ENCODE measurements at places on chromosomes 5 and 9. TPM values are rescaled to one million over a fixed set of nuclear protein-coding genes. Genes with fewer than 3 reads are reported as not detected.

Gene ADGRV1
- total RNA-seq = 13.1 TPM

Gene ACER2
- total RNA-seq = 0.43 TPM

Gene COX7C
- 694 TPM for total RNA-seq

Gene ANKDD1B
- total RNA-seq = not detected

DNA sequence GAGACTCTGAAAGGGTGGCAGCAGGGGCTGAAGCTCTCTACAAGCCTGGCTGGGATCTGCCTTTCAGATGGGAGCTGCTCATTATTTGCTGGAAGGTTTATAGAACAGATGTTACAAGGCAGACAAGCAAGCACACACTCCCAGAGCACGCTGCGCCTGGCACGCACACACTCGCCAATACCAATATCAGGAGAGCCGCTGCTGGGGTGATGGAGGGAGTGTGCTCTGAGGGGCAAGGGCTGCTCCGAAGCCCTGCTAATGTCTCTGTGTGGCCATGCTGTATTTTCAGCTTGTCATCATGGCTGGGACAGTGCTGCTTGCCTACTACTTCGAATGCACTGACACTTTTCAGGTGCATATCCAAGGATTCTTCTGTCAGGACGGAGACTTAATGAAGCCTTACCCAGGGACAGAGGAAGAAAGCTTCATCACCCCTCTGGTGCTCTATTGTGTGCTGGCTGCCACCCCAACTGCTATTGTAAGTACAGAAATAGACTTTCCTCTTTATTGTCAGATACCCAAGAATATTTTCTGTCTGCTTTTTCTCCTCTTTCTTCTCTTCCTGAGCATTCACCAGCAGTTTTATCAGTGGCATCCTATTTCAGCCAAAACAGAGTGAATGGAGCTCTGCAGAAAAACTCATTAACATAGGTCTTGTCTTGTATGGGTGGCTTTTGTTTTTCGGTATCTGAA, 115.1 kb downstream of the BAAT start:
- H3K36me3 ChIP-seq = no peaks in the 10 kb centered on the region
- peaks cover 23% of the 10 kb centered on the region for H3K4me1 ChIP-seq
- no peak overlapping the region for H3K27ac ChIP-seq
- no peaks in the 10 kb centered on the region for H3K27me3 ChIP-seq

DNA sequence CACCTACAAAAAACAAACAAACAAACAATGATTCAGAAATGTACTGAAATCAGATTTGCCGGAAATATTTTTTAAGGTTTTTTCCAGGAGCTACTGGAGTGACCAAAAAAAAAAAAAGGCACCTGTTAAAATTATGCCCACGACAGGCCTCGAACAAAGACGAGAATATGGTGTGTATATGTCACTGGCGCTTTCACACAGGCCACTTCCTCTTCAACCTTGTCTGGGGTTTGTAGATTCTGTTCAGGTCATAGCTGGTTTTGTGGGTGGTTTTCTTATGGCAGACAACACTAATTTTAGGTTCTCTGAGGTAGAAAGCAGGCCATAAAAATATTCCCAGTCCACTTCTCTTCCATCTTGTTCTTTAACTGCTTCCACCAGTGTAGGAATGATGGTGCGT, 7.0 kb downstream of the NDUFB6 start:
- H3K27me3 ChIP-seq = no peaks in the 10 kb centered on the region
- no peak overlapping the region for H3K27ac ChIP-seq
- H3K4me3 ChIP-seq = no peak overlapping the region
- H3K4me1 ChIP-seq = no peaks in the 10 kb centered on the region
- no peak for DNase-seq

GRCh38 chr9:3912280-3912679, 386.5 kb upstream of the RFX3 start:
- no peaks in the 10 kb centered on the region for H3K36me3 ChIP-seq
- no peaks in the 10 kb centered on the region for H3K4me1 ChIP-seq
- H3K27me3 ChIP-seq = no peaks in the 10 kb centered on the region
- no peak overlapping the region for H3K27ac ChIP-seq
- DNase-seq = no peak
- H3K4me3 ChIP-seq = no peak overlapping the region

GRCh38 chr5:8523501-8523900, 654.6 kb downstream of the MTRR start:
- no peak overlapping the region for H3K4me3 ChIP-seq
- H3K27ac ChIP-seq = no peak overlapping the region
- DNase-seq = no peak
- no peaks in the 10 kb centered on the region for H3K4me1 ChIP-seq
- no peaks in the 10 kb centered on the region for H3K27me3 ChIP-seq

DNA sequence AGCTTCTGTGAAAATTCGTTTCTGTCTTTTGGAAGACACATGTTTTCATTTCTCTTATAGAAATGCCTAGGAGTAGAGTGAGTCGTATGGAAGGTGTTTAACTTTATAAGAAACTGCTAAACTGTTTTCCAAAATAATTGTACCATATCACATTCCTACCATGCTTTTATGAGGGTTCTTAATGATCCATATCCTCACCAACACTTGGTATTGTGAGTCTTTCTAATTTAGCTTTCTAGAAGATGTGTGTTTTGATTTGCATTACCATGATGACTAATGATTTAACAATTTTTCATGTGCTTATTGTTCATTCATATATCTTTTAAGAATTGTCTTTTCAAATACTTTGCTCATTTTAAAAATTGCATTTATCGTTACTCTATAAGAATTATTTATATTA, 223.6 kb downstream of the COMMD10 start:
- no peaks in the 10 kb centered on the region for H3K27me3 ChIP-seq
- no peaks in the 10 kb centered on the region for H3K36me3 ChIP-seq
- no peaks in the 10 kb centered on the region for H3K4me1 ChIP-seq
- no peak overlapping the region for H3K4me3 ChIP-seq
- no peak for DNase-seq
- H3K27ac ChIP-seq = no peak overlapping the region

- no peaks in the 10 kb centered on the region for H3K27me3 ChIP-seq
- DNase-seq = no peak
- no peak overlapping the region for H3K4me3 ChIP-seq
- H3K36me3 ChIP-seq = no peaks in the 10 kb centered on the region
Measured at GRCh38 chr5:173781432-173781815, 106.7 kb upstream of the CPEB4 start.

- peaks cover 9% of the 10 kb centered on the region for H3K4me1 ChIP-seq
- H3K27ac ChIP-seq = no peak overlapping the region
- no peak overlapping the region for H3K4me3 ChIP-seq
- DNase-seq = peak; percentile 43
- H3K27me3 ChIP-seq = 0 out of 2 replicates have a peak, but pooled peaks cover 3% of the 10 kb centered on the region
- no peaks in the 10 kb centered on the region for H3K36me3 ChIP-seq
Measured at GRCh38 chr5:142540922-142541422, 144.9 kb downstream of the FGF1 start.

GRCh38 chr5:127590156-127590722, 58.6 kb upstream of the CTXN3 start:
- H3K27ac ChIP-seq = no peak overlapping the region
- H3K4me3 ChIP-seq = no peak overlapping the region
- no peaks in the 10 kb centered on the region for H3K4me1 ChIP-seq
- no peaks in the 10 kb centered on the region for H3K36me3 ChIP-seq
- DNase-seq = no peak
- H3K27me3 ChIP-seq = no peaks in the 10 kb centered on the region

Measured in SJCRH30 (cell line).